Lung (tissue), 17 donors: ENCODE measurements at places on chromosomes 5 and 9. TPM values are rescaled to one million over a fixed set of nuclear protein-coding genes. Genes with fewer than 3 reads are reported as not detected.

GRCh38 chr9:14692470-14693250 is 572 bp downstream of the ZDHHC21 start:
- H3K4me3 ChIP-seq: peak overlapping the region; percentile 89
- no peaks in the 10 kb centered on the region for H3K4me1 ChIP-seq
- H3K36me3 ChIP-seq: peaks cover 12% of the 10 kb centered on the region
- no peaks in the 10 kb centered on the region for H3K27me3 ChIP-seq

- no peak overlapping the region for H3K4me3 ChIP-seq
- H3K36me3 ChIP-seq: peaks cover 11% of the 10 kb centered on the region
- DNase-seq: no peak
- H3K27ac ChIP-seq: no peak overlapping the region
- H3K4me1 ChIP-seq: no peaks in the 10 kb centered on the region
Measured at GRCh38 chr9:104836235-104836634, 72.3 kb downstream of the NIPSNAP3B start.

DNA sequence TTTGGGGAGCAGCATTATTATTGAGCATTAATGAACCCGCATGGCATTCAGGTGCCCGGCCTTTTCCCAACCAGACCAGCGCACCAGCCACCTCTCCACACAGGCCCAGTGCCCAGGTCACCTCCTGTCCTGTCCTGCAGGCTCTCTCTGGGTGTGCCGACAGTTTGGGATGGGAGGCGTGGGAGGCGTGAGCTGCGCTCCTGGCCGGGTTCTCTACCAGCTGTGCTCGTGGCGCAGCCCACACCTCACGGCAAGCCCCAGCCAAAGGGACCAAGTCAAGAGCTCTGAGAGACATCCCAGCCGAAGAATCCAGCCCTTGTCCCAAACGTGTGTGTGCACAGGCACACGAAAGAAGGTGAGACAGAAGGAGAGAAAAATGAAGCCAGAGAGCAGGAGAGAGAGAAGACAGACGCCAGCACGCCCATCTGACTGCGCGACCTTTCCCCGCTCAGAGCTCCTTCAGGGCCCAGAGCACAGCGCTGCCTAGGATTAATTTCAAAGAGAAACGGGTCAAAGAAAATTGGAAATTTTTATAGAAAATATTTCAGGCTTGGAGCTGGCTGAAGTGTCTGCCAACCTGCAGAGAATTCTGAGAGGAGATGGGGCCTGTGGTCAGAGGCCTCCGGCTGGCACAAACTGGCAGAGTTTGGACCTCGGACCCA is 81.7 kb downstream of the ADAMTS2 start:
- no peaks in the 10 kb centered on the region for H3K36me3 ChIP-seq
- no peak for DNase-seq
- peaks cover 11% of the 10 kb centered on the region for H3K4me1 ChIP-seq
- H3K4me3 ChIP-seq: no peak overlapping the region
- H3K27me3 ChIP-seq: no peaks in the 10 kb centered on the region

- H3K27me3 ChIP-seq: no peaks in the 10 kb centered on the region
- H3K4me3 ChIP-seq: no peak overlapping the region
- no peaks in the 10 kb centered on the region for H3K36me3 ChIP-seq
- no peaks in the 10 kb centered on the region for H3K4me1 ChIP-seq
- H3K27ac ChIP-seq: no peak overlapping the region
- no peak for DNase-seq
Measured at GRCh38 chr9:81086416-81086815, 602.9 kb downstream of the TLE1 start.

GRCh38 chr5:902129-902916 is 9.6 kb downstream of the TRIP13 start:
- H3K4me3 ChIP-seq: no peak overlapping the region
- H3K27me3 ChIP-seq: no peaks in the 10 kb centered on the region
- H3K4me1 ChIP-seq: no peaks in the 10 kb centered on the region
- H3K36me3 ChIP-seq: no peaks in the 10 kb centered on the region
- no peak for DNase-seq
- no peak overlapping the region for H3K27ac ChIP-seq

DNA sequence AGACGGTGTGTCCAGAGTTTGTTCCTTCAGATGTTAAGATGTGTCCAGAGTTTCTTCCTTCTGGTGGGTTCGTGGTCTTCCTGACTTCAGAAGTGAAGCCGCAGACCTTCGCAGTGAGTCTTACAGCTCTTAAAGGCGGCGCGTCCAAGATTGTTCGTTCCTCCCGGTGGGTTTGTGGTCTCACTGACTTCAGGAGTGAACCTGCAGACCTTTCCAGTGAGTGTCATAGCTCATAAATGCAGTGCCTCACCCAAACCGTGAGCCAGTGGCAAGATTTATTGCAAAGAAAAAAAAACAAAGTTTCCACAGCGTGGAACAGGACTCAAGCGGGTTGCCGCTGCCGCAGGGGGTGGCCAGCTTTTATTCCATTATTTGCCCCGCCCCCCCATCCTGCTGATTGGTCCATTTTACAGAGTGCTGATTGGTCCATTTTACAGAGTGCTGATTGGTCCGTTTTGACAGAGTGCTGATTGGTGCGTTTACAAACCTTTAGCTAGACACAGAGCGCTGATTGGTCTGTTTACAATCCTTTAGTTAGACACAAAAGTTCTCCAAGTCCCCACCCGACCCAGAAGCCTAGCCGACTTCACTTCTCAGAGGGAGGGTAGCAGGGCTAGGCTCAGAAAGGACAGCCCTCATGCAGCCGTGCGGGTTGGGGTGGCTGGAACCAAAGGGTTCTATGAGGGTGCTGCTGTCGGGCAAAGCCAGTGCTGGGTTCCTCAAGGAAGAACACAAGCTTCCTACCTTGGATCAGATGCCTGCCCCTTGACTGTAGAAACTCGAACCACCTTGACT is 9.1 kb upstream of the RNF130 start:
- no peaks in the 10 kb centered on the region for H3K36me3 ChIP-seq
- no peak overlapping the region for H3K27ac ChIP-seq
- no peaks in the 10 kb centered on the region for H3K4me1 ChIP-seq
- no peak for DNase-seq
- no peaks in the 10 kb centered on the region for H3K27me3 ChIP-seq

GRCh38 chr5:64947031-64947430 is 178.3 kb downstream of the CWC27 start:
- DNase-seq: no peak
- H3K4me3 ChIP-seq: no peak overlapping the region
- no peak overlapping the region for H3K27ac ChIP-seq
- H3K36me3 ChIP-seq: no peaks in the 10 kb centered on the region
- no peaks in the 10 kb centered on the region for H3K4me1 ChIP-seq
- H3K27me3 ChIP-seq: no peaks in the 10 kb centered on the region

DNA sequence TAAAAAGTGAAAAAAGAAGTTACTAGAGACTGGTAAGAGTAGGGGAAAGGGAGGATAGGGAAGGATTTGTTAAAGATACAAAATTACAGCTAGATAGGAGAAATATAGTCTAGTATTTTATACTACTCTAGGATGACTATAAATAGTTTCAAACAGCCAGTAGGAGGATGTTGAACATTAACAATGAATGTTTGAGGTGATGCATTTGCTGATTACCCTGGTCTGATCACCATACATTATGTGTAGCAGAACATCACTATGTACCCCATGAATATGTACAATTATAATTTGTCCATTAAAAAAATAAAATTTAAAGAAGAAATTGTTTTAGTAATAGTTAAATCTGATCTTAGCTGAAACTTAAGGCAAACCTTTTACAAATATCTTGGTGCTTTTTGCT is 302.6 kb downstream of the ARHGAP26 start:
- peaks cover 3% of the 10 kb centered on the region for H3K4me1 ChIP-seq
- no peaks in the 10 kb centered on the region for H3K27me3 ChIP-seq
- H3K27ac ChIP-seq: no peak overlapping the region
- H3K36me3 ChIP-seq: peaks cover 6% of the 10 kb centered on the region

- no peaks in the 10 kb centered on the region for H3K27me3 ChIP-seq
- no peak for DNase-seq
- H3K27ac ChIP-seq: no peak overlapping the region
- H3K4me3 ChIP-seq: no peak overlapping the region
Measured at GRCh38 chr5:155056644-155057269, 43.2 kb downstream of the KIF4B start.

DNA sequence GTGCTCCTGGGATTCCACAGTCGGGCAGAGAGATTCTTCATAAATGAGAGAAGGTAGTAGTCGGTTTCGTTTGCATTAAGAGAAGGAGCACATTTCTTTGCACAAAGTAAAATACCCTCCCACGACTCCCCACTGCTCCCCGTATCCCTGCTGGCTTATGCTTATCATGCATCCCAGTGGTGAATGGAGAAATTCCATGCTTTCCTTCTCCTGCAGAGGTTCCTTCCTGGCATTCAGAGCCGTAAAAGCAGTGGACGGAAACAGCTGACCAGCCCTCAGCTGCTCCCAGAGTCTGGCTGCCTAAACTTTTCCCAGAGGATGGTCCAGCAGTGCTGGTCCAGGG is 93.1 kb downstream of the C9orf152 start:
- H3K27me3 ChIP-seq: no peaks in the 10 kb centered on the region
- H3K4me1 ChIP-seq: peaks cover 20% of the 10 kb centered on the region
- no peak overlapping the region for H3K4me3 ChIP-seq
- no peaks in the 10 kb centered on the region for H3K36me3 ChIP-seq
- peak overlapping the region; percentile 64 for H3K27ac ChIP-seq

DNA sequence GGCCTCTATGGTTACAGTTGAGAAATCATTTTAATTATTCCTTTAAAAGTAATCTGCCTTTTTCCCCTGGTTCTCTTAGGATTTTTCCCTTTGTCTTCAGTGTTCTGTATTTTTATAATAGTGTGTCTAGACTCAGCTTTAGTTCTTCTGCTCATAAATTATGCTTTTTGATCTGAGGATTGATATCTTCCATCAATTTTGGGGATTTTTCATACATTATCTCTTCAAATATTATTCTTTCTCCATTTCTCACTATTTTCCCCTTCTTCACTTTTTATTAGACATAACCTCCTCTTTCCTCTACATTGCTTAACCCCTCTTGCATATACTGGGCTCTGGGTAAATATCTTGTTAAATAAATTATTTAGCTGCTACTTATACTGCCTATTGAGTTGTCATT is 36.3 kb upstream of the IL13 start:
- H3K27ac ChIP-seq: no peak overlapping the region
- no peak for DNase-seq
- no peak overlapping the region for H3K4me3 ChIP-seq
- H3K27me3 ChIP-seq: no peaks in the 10 kb centered on the region

GRCh38 chr9:37465249-37466036 is at the start of gene ZBTB5:
ZBTB5 (minus strand) TSS chr9:37465450; CDS start chr9:37442551, 22,899 bp downstream.
- H3K4me3 ChIP-seq: peak within 1 kb of the TSS; percentile 87
- peaks cover 7% of the 10 kb centered on the region for H3K4me1 ChIP-seq
- H3K27me3 ChIP-seq: no peaks in the 10 kb centered on the region
- no peaks in the 10 kb centered on the region for H3K36me3 ChIP-seq

IRGM gene
- total RNA-seq: not detected

TEX48 gene
- total RNA-seq: not detected

AUH gene
- 15.4 TPM for total RNA-seq

TPPP gene
- total RNA-seq: 6.4 TPM

OR2V1 gene
- not detected for total RNA-seq
